MCF 10A (cell line): ENCODE measurements at places on chromosomes 2 and 18. TPM values are rescaled to one million over a fixed set of nuclear protein-coding genes. Genes with fewer than 3 reads are reported as not detected.
A peak's percentile ranks its signal among the peaks of the same experiment; 100 is the strongest.

The DPYSL5 gene
- total RNA-seq: not detected in 2 replicates

The KLHL30 gene
- total RNA-seq: 0.27 and 0.35 TPM in 2 replicates

The LIMS3 gene
- 1.5 TPM in 2 replicates for total RNA-seq

GRCh38 chr18:45993438-45993837 is 26.3 kb upstream of the EPG5 start:
- no peak overlapping the region for H3K4me3 ChIP-seq
- H3K27ac ChIP-seq: no peak overlapping the region
- peak; percentile 53 for DNase-seq
- H3K27me3 ChIP-seq: no peaks in the 10 kb centered on the region

GRCh38 chr18:22585821-22586220 is 168.1 kb upstream of the CTAGE1 start:
- no peak overlapping the region for H3K27ac ChIP-seq
- no peak overlapping the region for H3K4me3 ChIP-seq

GRCh38 chr2:102317715-102318114 is 6.4 kb downstream of the IL1RL1 start:
- H3K27me3 ChIP-seq: no peaks in the 10 kb centered on the region
- no peaks in the 10 kb centered on the region for H3K36me3 ChIP-seq
- H3K4me3 ChIP-seq: no peak overlapping the region
- no peak overlapping the region for H3K27ac ChIP-seq
- peak; percentile 66 for DNase-seq

GRCh38 chr2:75003773-75004172 is 45.3 kb downstream of the POLE4 start:
- no peak for DNase-seq
- no peak overlapping the region for H3K27ac ChIP-seq
- H3K4me3 ChIP-seq: no peak overlapping the region
- H3K36me3 ChIP-seq: peaks cover 5% of the 10 kb centered on the region
- no peaks in the 10 kb centered on the region for H3K4me1 ChIP-seq
- no peaks in the 10 kb centered on the region for H3K27me3 ChIP-seq

GRCh38 chr2:157592374-157592773 is 36.3 kb downstream of the ACVR1C start:
- H3K4me3 ChIP-seq: no peak overlapping the region
- no peak overlapping the region for H3K27ac ChIP-seq
- peaks cover 88% of the 10 kb centered on the region for H3K27me3 ChIP-seq
- H3K4me1 ChIP-seq: no peaks in the 10 kb centered on the region

- H3K4me1 ChIP-seq: no peaks in the 10 kb centered on the region
- no peak overlapping the region for H3K27ac ChIP-seq
- peak; percentile 31 for DNase-seq
- no peaks in the 10 kb centered on the region for H3K27me3 ChIP-seq
- H3K4me3 ChIP-seq: no peak overlapping the region
- no peaks in the 10 kb centered on the region for H3K36me3 ChIP-seq
Measured at GRCh38 chr2:218618102-218618860, 10.6 kb downstream of the PLCD4 start.
